ENCODE measurements at places on chromosomes 12 and 14.

DNA sequence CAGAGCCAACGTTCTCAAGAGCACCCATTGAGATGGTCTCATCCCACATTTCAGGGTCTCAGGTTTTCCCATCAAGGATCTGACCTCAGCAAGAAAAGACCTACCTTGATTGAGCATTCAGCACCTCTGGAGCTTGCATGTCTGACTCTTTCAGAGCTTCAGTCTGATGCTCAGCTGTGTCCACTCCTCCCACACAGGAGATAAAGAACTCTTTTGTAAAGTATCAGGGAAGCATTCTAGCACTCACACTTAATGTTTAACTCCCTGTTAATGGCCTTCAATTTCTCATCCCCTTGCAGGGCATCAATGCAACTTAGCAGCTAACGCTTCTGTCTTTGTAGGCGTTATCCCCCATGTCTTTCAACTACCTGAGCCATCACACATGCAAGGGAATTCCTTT, 124.1 kb downstream of the GALC start:
- no peak for DNase-seq

GRCh38 chr12:76688631-76689030, 75.3 kb upstream of the ZDHHC17 start:
- no peak for DNase-seq

GRCh38 chr12:4288296-4289131, 15.0 kb downstream of the CCND2 start:
- DNase-seq = no peak

- DNase-seq = no peak
Observed at GRCh38 chr12:9992296-9992695, 6.6 kb downstream of the CLEC1B start.

- no peak for DNase-seq
Observed at GRCh38 chr14:63800651-63801375, 52.0 kb upstream of the SYNE2 start.

DNA sequence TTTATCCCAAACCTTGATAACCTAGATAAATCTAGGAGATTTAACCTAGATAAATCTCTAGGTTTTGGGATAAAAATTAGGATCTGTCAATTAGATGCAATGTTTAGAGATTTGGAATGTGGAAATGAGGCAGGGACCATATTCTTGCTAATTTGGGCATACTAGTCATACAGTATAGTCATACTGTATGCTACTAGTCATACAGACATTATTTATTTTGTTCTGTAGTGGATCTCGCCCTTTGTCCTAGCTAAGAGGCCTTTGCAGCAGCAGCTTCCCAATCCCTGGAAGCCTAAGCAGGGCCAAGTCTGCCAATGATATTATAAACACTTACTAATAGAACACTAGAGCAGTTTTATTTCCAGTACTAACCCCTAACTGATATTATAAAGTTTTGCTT, 136.4 kb downstream of the CEP128 start:
- no peak for DNase-seq

- DNase-seq = no peak
Observed at GRCh38 chr12:19764408-19764807, 325.1 kb downstream of the AEBP2 start.

- no peak for DNase-seq
Observed at GRCh38 chr12:92602476-92602875, 100.3 kb upstream of the PLEKHG7 start.

Data from esophagus squamous epithelium (tissue), 5 donors.